Fibroblast of pulmonary artery (primary cell): ENCODE measurements at places on chromosomes 7 and 10.
A peak's percentile ranks its signal among the peaks of the same experiment; 100 is the strongest.

DNA sequence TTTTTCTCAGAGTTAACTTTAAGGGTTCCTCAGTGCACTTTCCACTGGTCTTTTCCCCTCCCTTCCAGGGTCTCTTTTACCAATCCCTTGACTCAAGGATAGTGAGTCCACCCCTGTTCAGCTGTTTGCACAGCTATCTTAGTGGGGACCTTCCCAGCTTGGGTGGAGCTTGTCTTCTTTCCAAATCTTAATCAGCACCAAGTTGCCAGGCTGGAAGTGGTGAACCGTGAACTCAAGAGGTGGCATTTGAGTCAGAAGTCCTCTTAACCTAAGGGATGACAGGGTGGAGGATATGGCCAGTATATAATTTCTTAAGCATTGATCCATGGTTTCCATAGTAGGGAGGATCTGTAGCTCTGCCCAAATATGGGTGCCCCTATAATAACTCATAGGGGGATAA, 25.0 kb downstream of the MAPK8 start:
- DNase-seq = no peak

DNA sequence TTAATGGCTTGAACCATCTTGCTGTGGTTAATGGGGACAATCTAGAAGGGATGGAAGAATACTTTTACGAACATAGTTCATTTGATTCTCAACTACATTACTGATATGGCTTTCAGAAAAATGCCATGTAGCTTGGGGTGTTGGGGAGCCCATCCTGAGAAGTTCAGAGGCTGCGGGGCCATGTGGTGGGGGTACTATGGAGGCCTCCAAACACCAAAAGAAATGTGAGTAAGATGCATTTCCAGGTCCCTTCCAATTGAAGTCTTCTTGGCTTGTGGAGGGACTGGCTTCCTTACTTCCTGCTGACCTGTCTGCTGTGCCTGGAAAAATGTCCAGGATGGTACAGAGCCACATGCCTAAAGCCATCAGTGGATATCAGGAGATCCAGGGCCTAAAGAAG, 1.6 kb upstream of the MBL2 start:
- DNase-seq = no peak

DNA sequence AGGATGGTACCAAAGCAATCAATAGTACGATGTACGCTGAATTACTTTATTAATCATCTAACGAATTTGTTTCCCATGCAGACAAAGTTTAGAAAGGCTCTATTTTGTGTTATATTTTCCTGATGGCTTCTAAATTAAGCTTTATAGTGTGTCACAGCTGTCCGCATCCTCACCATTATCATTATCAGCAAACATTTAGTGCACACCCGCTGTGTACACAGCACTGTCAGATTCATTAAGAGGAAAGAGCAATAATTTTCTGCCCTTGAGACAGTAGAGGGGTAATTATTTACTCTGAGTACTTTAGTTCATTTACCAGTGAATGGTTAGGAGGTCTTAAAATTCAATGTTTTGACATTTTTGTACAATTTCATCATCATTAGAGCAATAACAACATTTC, 233.3 kb upstream of the PTPRZ1 start:
- no peak for DNase-seq

DNA sequence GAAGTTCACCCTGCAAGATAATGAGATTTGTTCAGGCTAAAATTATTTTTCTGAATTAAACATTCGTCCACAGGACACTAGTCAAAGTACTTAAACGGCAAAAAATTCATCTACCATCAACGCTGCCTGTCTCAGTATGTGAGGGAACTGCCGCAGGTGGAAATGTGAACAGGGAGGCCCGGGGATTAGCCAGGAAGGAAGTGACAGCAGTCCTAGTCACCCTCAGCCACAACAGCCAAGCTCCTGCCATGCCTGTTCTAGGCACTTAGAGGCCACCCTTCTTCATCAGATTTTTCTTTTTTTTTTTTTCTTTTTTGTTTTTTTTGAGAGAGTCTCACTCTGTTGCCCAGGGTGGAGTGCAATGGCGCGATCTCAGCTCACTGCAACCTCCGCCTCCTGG, 9.4 kb downstream of the NUDT5 start:
- DNase-seq = no peak

DNA sequence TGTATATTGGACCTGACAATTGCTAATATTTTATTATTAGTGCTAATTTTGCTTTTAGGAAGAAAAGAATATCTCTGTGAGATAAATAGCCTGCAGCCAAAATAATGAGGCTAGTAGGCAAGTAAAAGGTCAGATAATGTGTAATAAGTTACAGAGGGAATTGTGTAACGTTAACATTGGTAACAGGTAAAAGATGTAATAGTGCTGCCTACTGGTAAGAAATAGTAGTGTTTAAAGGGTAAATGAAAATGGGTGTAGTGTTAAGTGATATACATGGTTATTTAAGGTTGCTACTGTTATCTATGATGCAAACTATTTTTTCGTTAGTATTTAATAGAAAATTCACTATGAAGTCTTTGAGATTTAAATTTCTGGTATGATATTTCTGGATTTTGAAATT, 9.2 kb upstream of the FOXP2 start:
- DNase-seq = peak; percentile 29

DNA sequence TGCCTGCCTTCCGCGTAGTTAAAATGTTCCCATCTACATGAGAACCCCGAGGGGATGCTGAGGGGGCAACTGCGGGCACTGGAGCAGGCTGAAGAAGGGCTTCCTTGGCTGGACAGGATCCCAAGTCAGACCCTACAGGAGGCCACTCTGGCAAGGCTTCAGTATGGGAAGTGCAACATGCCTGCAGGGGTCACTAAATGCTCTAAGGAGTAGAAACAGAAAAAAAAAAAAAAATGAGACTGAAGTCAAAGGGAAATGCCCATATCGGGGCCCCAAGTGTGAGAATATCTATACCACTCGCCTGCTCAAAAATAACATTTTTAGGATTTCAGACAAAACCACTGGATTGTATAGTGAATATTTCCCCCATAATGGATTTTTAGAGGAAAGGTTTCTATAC, 33.5 kb downstream of the FAM204A start:
- no peak for DNase-seq

DNA sequence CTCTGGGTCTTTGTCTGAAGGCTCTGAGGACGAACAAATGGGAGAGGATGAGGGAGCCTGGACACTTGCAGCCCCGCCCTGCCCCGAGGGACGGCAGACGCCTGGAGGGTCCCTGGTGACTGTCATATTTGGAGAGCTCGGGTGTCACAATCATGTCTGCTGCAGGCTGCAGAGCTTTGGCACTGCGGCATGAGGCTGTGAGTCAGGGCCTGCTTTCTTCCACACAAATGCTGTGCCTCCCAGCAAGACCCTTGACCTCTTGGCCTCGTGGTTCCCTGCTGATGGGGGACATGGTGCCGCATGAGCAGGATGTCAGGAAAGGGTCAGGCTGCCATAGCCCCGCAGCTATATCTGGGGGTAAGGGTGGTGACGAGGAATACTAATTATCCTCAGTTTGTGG, 64.9 kb upstream of the PPIF start:
- DNase-seq = no peak

- no peak for DNase-seq
Observed at GRCh38 chr10:6558759-6559461, 21.2 kb downstream of the PRKCQ start.

GRCh38 chr7:110502888-110503465, 588.0 kb upstream of the LRRN3 start:
- peak; percentile 0 for DNase-seq

GRCh38 chr10:70255329-70256299, 22.4 kb upstream of the PPA1 start:
- peak; percentile 68 for DNase-seq

DNA sequence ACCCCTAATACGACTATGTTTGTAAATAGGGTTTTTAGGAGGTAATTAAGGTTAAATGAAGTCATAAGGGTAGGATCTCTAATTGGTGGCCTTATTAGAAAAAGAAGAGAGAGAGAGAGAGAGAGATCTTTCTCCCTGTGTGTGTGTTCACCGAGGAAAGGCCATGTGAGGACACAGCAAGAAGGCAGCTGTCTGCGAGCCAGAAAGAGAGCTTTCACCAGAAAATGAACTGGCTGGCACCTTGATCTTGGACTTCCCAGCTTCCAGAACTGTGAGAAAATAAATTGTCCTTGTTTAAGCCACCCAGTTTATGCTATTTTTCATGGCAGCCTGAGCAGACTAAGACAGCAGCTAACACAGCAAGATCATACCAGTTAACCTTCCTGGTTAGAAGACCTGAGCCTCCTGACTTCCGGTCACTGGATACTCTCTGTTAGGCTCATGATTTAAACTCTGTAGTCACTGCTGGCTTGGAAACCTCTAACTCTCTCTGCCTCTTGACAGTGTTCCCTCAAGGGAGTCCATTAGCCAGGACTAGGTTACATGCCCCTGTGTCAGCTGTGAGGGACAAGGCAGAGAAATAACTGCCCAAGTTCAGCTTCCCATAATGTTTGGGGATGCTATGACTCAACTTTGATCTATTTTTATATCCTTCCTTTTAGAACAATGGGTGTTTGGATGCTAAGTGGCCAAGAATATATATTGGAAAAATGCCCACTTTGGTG, 102.3 kb downstream of the DYNC1I1 start:
- peak; percentile 45 for DNase-seq

DNA sequence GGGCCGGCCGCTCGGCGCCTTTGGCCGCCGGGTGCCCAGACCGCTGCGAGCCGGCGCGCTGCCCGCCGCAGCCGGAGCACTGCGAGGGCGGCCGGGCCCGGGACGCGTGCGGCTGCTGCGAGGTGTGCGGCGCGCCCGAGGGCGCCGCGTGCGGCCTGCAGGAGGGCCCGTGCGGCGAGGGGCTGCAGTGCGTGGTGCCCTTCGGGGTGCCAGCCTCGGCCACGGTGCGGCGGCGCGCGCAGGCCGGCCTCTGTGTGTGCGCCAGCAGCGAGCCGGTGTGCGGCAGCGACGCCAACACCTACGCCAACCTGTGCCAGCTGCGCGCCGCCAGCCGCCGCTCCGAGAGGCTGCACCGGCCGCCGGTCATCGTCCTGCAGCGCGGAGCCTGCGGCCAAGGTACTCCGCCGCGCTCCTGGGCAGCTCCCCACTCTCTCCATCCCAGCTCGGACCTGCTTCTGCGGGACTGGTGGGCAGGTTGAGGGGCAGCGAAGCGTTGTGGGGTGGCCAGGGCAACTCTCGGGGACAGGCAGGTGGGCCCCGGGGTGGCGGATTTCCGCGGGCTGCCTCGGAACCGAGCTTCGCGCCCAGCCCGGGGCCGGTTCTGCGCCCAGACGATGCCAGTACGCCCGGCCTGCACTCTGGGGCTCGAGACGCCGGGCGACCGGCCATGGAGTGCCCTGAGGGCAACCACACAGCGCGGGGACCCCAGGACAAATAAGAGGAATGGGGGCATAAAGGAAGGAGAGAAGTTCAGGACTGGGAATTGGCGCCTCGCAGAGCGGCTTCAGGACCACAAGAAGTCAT, 578 bp downstream of the HTRA1 start:
- DNase-seq = no peak

- no peak for DNase-seq
Observed at GRCh38 chr7:33601884-33602283, 303.5 kb upstream of the BMPER start.

- DNase-seq = peak; percentile 46
Observed at GRCh38 chr7:158802535-158803366, 26.6 kb downstream of the ESYT2 start.

GRCh38 chr7:80440883-80441282, 71.0 kb downstream of the GNAT3 start:
- peak; percentile 35 for DNase-seq

GRCh38 chr10:42977032-42977416, 99.8 kb upstream of the RET start:
- DNase-seq = no peak

GRCh38 chr7:50189371-50189770, 96.3 kb upstream of the ZPBP start:
- no peak for DNase-seq

GRCh38 chr10:131090761-131091661, 220.5 kb downstream of the TCERG1L start:
- no peak for DNase-seq

GRCh38 chr10:8898745-8899330, 844.4 kb downstream of the GATA3 start:
- DNase-seq = no peak

GRCh38 chr7:14773729-14774271, 128.8 kb downstream of the DGKB start:
- DNase-seq = no peak

DNA sequence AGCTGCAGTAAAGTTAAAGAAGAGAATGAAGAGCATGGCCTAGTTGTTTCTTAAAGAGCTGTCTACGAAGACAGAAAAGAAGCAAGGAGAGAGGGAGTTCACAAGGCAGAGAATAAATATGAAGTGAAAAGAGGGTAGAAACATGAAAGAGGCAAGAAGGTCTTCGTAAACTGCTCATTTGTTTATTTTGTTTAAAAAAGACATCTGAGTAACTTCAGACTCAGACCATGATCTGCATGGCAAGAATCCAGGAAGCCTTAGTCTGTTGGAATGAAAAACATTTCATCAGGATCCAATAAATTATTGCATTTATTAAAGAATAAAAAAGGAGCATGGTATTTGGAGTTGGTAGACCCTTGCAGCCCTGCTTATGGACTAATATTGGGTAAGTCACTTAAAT, 151.1 kb downstream of the SEM1 start:
- DNase-seq = no peak

GRCh38 chr7:157633465-157634185, 296.8 kb downstream of the DNAJB6 start:
- no peak for DNase-seq
